Activated B cell treated with CpG ODN at 0.5 μM for 24 hours (primary cell): ENCODE measurements at places on chromosomes 1 and 21. TPM values are rescaled to one million over a fixed set of nuclear protein-coding genes. Genes with fewer than 3 reads are reported as not detected.

Gene AMY1A
- not detected in 2 replicates for total RNA-seq

Gene LINGO4
- total RNA-seq = not detected in 2 replicates

GRCh38 chr1:244092964-244093638 is 42.0 kb downstream of the ZBTB18 start:
- DNase-seq = no peak
- no peak overlapping the region for H3K4me3 ChIP-seq
- no peaks in the 10 kb centered on the region for H3K4me1 ChIP-seq

Gene SYT2
- not detected in 2 replicates for total RNA-seq

DNA sequence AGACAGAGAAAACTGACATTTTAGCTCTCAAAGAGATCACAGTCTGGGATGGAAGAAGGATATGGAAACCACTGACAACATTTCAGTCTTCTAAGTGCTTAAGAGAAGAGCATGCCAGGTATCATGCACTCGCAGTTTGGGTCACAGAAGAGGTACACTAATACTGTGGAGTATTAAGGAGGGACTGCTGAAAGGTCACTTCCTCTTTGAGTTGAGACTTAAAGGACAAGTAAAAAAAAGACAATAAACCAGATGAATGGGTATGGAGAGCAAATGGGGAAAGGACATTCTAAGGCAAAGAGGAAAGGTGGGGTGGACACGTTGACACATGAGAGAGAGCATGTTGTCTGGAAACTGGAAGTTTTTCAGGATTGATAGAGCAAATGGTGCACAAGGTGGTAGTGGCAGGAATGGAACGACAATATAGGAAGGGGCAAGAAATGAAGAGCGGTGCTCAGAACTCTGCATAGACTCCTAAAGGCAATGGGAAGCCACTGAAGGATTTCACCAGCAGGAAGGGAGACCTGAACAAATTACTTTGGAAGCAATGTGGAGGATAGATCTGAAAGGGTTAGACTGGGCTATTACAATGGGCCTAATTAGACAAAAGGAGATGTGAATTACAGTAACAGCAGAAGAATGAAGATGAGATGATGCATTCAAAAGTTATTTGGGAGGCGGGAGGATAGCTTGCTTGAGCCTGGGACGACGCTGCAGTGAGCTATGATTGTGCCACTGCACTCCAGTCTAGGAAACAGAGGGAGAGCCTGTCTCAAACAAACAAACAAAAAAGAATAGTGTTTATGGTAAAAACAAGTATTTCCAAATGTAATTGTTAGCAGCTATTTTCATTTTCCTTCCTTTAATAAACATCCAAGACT is 11.1 kb downstream of the DIPK1A start:
- H3K36me3 ChIP-seq = peaks cover 5% of the 10 kb centered on the region
- peaks cover 37% of the 10 kb centered on the region for H3K4me1 ChIP-seq
- H3K27me3 ChIP-seq = no peaks in the 10 kb centered on the region

DNA sequence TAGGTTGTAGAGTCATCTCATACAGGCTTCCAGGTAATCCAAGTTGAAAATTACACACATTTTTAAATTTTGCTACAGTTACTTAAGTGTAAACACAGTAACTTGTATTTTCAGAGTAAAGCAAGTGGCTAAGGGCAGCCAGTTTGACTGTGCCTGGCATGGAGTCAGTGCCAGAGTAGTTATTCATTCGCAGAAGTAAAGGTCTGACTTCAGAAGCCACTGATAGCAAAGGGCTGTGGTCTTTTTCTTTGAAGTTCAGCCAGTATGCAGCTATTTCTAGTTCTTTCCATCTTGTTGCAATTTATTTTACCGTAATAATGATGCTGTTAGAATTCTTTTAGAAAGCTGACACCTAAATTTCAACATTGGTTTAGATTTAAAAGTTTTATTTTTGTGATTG is 9.4 kb downstream of the TMEM50A start:
- DNase-seq = no peak
- H3K4me3 ChIP-seq = no peak overlapping the region
- no peaks in the 10 kb centered on the region for H3K27me3 ChIP-seq
- H3K36me3 ChIP-seq = peaks cover 59% of the 10 kb centered on the region

DNA sequence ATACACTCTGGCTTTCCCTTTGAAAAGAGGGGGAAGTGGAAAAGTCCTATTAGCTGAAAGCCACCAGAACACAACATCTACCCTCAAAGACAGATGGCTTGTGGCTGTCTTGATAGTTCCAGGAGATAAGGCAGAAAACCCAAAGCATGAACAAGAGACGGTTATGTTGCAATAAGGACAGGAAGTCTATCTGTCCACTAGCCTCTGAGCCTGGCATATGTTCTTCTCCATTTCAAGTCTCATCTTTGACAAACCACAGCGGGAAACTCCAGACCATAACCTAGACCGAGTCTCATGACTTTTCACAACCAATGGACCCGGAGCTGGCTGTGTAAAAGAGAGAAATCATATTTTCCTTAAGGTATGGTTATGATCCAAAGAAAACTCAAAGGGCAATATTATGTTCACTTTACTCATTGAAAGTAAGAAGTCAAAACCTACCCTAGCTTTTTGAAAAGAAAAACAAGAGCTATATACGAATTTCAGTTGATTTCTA is 33.8 kb downstream of the DUSP10 start:
- peaks cover 52% of the 10 kb centered on the region for H3K4me1 ChIP-seq
- peak overlapping the region; percentile 82 for H3K27ac ChIP-seq
- no peaks in the 10 kb centered on the region for H3K27me3 ChIP-seq
- H3K4me3 ChIP-seq = peak overlapping the region; percentile 37
- no peak for DNase-seq

DNA sequence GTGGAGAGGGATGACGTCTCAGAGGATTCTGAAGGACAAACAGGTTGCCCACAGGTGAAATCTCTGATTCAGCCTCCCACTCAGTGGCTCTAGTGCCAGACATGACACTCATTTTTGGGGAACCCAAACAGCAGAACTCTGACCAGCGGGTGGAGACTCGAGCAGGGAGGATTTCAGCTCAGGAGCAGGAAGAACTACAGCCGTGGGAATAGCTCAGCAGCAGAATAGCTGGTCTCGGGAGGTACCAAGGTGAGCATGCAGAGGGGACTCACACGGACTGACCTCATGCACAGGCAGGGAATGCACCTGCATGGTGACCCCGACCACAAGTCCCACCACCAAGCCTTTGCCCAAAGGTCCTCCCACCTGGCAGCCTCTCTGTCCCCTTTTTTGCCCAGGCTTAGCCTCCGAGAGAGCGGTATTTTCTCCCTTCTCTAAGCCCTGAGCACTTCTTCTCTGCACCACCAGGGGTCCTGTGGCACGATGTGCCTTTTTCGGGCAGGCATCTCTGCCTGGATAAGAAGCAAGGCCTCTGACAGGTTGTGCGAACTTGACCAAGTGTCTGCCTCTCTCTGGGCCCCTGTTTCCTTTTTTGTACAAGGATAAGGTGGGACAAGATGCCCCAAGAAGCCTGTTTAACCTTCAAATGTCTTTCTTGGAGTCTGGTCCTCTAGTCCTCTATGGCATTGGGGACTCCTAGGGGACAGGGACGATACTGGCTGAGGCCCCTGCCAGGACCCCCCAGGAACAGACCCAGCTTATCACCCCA is 8.8 kb upstream of the FGR start:
- no peaks in the 10 kb centered on the region for H3K36me3 ChIP-seq
- no peak overlapping the region for H3K4me3 ChIP-seq
- peak overlapping the region; percentile 46 for H3K27ac ChIP-seq
- peaks cover 17% of the 10 kb centered on the region for H3K4me1 ChIP-seq

Gene CA14
- total RNA-seq = not detected in 2 replicates

DNA sequence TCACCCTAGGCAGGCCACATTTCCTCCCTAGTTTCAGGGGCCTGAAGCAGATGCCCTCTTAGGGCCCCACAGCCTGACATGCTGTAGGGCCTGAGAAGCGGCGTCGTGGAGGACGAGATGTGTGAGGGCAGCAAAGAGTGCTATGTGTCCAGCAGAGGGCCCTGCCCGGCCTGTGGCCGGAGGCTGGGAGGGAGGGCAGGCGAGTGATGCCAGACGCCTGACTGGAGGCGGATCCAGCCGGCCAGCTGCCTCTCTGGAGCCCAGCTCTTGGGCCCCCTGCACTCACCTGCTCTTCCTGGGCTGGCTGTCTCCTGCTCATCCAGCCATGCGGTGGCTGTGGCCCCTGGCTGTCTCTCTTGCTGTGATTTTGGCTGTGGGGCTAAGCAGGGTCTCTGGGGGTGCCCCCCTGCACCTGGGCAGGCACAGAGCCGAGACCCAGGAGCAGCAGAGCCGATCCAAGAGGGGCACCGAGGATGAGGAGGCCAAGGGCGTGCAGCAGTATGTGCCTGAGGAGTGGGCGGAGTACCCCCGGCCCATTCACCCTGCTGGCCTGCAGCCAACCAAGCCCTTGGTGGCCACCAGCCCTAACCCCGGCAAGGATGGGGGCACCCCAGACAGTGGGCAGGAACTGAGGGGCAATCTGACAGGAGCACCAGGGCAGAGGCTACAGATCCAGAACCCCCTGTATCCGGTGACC is at the start of gene GPR37L1:
TSS of gene GPR37L1 (plus strand) at position 279 of the 697 bp plus-strand sequence. CDS start at position 326, 47 bp downstream.
- H3K4me3 ChIP-seq = no peak within 1 kb of the TSS
- H3K36me3 ChIP-seq = no peaks in the 10 kb centered on the region
- H3K4me1 ChIP-seq = no peaks in the 10 kb centered on the region
- no peak for DNase-seq
- peaks cover 20% of the 10 kb centered on the region for H3K27me3 ChIP-seq

GRCh38 chr1:241582921-241583321 is 50.7 kb downstream of the KMO start:
- peak overlapping the region; percentile 31 for H3K27ac ChIP-seq
- DNase-seq = no peak
- no peak overlapping the region for H3K4me3 ChIP-seq
- H3K36me3 ChIP-seq = peaks cover 81% of the 10 kb centered on the region
- peaks cover 8% of the 10 kb centered on the region for H3K4me1 ChIP-seq

- H3K4me1 ChIP-seq = no peaks in the 10 kb centered on the region
- peaks cover 79% of the 10 kb centered on the region for H3K36me3 ChIP-seq
- no peak overlapping the region for H3K4me3 ChIP-seq
- no peak for DNase-seq
- H3K27me3 ChIP-seq = no peaks in the 10 kb centered on the region
- H3K27ac ChIP-seq = no peak overlapping the region
Observed at GRCh38 chr1:15723631-15724246, 12.3 kb upstream of the SLC25A34 start.

DNA sequence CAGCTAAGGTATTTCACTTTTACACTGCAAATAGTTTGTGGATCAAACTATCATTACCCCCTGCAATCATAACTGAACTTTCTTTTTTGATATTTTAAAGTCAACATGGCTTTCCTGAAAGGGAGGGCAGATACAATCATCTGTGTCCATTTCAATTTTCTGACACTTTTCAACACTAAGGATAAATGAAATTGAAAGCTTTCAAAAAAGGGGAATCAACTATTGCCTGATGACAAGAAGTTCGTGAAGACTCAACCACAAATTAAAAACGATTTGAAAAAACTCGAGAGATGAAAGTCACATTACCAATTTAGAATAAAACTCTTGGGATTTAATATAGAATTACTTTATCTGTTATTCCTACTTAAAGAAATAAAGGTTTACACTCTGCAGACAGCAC is 11.7 kb downstream of the SRSF4 start:
- H3K4me1 ChIP-seq = peaks cover 45% of the 10 kb centered on the region
- no peak overlapping the region for H3K27ac ChIP-seq
- no peak for DNase-seq
- no peaks in the 10 kb centered on the region for H3K27me3 ChIP-seq
- peak overlapping the region; percentile 2 for H3K4me3 ChIP-seq

Gene OPRD1
- not detected in 2 replicates for total RNA-seq

- no peaks in the 10 kb centered on the region for H3K4me1 ChIP-seq
- no peaks in the 10 kb centered on the region for H3K36me3 ChIP-seq
- H3K4me3 ChIP-seq = no peak overlapping the region
- H3K27ac ChIP-seq = no peak overlapping the region
Observed at GRCh38 chr21:44589586-44590305, 2.6 kb downstream of the KRTAP10-6 start.

Gene RIPPLY3
- total RNA-seq = not detected in 2 replicates

Gene OR2M3
- total RNA-seq = not detected in 2 replicates

- no peak for DNase-seq
- no peaks in the 10 kb centered on the region for H3K4me1 ChIP-seq
- H3K36me3 ChIP-seq = no peaks in the 10 kb centered on the region
Observed at GRCh38 chr1:34054920-34055319, 110.1 kb downstream of the CSMD2 start.

DNA sequence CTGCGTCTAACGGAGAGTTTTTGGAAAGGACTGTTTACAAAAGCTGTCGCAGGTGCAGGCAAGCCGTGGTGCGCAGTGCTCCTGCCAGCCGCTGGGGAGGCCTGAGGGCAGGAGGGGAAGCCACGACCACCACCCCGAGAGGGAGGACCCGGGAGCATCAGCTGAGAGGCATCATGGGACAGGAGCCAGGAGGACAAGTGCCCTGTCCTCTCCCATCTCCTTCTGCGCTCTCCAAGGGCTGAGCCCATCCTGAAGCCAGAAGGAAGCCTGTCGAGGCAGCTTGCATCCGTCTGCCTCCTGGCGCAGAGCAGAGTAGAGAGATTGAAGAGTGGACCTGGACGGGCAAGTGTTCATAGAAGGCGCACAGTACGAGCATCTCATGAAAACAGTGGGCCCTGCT is 310.9 kb downstream of the KIF26B start:
- no peak overlapping the region for H3K4me3 ChIP-seq
- H3K36me3 ChIP-seq = no peaks in the 10 kb centered on the region
- no peak overlapping the region for H3K27ac ChIP-seq

DNA sequence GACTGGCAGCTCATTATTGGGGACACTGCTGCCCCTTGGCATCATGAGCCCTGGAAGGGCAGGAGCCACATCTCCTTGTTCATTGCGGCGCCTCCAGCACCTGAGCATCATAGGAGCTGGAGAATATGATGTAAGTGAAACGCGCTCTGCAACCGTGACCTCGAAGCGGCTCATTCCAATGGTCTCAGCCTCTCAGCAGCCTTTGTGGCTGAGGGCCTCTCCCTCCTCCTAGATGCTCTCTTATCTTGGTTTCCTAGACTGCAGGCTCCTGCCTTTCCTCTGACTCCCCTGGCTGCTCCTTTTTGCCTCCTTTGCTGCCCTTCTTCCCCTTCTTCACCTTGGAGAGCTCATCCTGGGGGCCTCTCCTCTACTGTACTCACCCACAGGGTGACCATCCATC is 83.6 kb upstream of the CASZ1 start:
- H3K27me3 ChIP-seq = peaks cover 21% of the 10 kb centered on the region
- no peak overlapping the region for H3K27ac ChIP-seq
- no peaks in the 10 kb centered on the region for H3K36me3 ChIP-seq
- H3K4me3 ChIP-seq = no peak overlapping the region
- no peak for DNase-seq

DNA sequence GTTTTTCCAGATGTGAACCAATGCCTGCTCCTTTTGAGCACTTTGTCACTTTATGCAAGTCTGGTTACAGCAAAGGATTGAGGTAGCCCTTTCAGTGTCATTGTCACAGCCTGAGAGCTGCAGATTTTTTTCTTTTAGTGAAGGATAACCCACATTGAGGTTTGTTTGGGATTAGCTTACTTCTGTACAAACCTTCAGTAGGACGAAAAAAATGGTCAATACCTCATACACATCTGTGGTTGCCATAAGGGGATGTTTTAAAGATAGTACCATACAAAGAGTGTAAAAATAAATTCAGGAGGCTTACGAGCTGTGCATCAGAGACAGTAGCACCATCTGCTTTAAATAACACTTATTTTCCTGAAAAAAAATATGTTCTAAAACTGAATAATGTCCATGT is 566.0 kb downstream of the AJAP1 start:
- H3K36me3 ChIP-seq = no peaks in the 10 kb centered on the region
- no peaks in the 10 kb centered on the region for H3K27me3 ChIP-seq
- H3K4me1 ChIP-seq = no peaks in the 10 kb centered on the region
- H3K27ac ChIP-seq = no peak overlapping the region
- H3K4me3 ChIP-seq = no peak overlapping the region

Gene C1QTNF12
- total RNA-seq = 2.5 and 2.7 TPM in 2 replicates

GRCh38 chr1:230609208-230609607 is 33.1 kb upstream of the COG2 start:
- no peaks in the 10 kb centered on the region for H3K4me1 ChIP-seq
- no peak overlapping the region for H3K4me3 ChIP-seq
- no peak for DNase-seq
- no peak overlapping the region for H3K27ac ChIP-seq
